ENCODE measurements at places on chromosomes 3 and 15. TPM values are rescaled to one million over a fixed set of nuclear protein-coding genes. Genes with fewer than 3 reads are reported as not detected.

Gene CAV3
- polyA plus RNA-seq: 337 TPM

Gene COLQ
- 17.8 TPM for polyA plus RNA-seq

Gene OR5H1
- polyA plus RNA-seq: not detected

Gene OTOL1
- polyA plus RNA-seq: not detected

Gene SLC28A1
- polyA plus RNA-seq: 0.32 TPM

Gene GRK7
- polyA plus RNA-seq: not detected

Gene COL7A1
- polyA plus RNA-seq: 9.3 TPM

Gene CILP
- polyA plus RNA-seq: 20.6 TPM

Gene EPHB3
- polyA plus RNA-seq: 42.4 TPM

Gene CCR3
- not detected for polyA plus RNA-seq

Gene UROC1
- 0.14 TPM for polyA plus RNA-seq

Gene SLC38A3
- 3.3 TPM for polyA plus RNA-seq

Gene NR2E3
- 9.0 TPM for polyA plus RNA-seq

Gene CA12
- polyA plus RNA-seq: 0.83 TPM

Gene RNF111
- 28.8 TPM for polyA plus RNA-seq

Gene CPNE9
- not detected for polyA plus RNA-seq

Gene TRPM1
- polyA plus RNA-seq: not detected

Gene CEMIP
- 2.1 TPM for polyA plus RNA-seq
